ENCODE measurements at places on chromosomes 2 and 18. TPM values are rescaled to one million over a fixed set of nuclear protein-coding genes. Genes with fewer than 3 reads are reported as not detected.

DNA sequence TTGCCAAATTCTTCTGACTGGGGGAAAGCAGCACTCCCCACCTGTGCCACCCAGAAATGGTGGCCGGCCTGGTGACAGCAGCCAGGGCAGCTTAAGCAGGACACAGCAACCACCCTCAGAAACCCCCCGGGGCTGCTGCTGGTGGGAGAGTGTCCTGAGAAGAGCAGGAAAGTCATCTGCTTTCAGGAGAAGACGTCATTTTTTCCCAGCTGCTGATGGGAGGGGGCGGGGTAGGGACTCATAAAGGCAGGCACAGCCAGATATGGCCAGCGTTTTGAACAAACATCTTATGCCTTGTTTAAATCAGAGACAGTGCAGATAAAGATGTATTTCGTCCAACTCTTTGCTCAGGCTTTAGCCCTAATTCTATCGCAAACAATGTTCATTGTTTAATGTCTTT lies 139.5 kb downstream of the LRRC30 start:
- DNase-seq: no peak

- no peak for DNase-seq
Measured at GRCh38 chr2:162252153-162252552, 8.9 kb upstream of the FAP start.

DNA sequence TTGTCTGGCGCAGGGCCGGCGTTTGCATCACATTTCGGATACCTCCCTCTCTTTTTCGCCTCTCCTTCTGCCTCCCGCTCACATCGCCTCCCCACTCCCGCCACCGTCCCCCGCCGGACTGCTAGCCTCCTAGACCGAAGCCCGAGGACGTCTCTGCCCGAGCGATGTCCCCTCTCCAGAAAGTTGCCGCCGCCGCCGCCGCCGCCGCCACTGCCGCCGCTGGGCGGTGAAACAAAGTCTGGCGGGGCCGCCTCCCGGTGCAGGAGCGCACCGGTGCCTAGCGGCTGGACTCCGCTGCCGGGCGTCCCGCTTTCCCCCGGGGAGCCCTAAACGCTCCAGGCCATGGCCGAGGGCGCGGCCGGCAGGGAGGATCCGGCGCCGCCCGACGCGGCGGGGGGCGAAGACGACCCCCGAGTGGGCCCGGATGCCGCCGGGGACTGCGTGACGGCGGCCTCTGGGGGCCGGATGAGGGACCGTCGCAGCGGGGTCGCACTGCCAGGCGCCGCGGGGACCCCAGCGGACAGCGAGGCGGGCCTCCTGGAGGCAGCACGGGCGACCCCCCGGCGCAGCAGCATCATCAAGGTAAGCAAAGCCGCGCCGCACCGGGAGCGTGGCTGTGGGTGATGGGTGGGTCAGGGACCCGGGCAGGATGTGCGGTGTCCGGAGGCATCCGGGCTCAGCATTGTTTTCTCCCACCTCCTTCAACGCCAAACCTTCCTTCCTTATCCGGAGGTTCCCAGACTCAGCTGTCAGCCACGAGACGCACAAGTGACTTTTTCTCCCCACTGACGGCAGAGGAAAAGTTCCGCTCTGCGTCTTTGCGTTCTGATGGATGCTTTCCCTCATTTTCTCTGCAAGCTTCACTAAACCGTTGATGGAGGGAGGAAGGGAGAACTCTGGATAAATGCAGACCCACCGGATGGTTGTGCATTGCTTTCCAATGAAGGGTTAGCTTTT lies 643 bp downstream of the PLCL1 start:
- no peak for DNase-seq

GRCh38 chr18:9884090-9884489 lies 1.7 kb upstream of the TXNDC2 start:
- DNase-seq: no peak

GRCh38 chr2:232377319-232377718 lies 1.2 kb upstream of the ALPP start:
- no peak for DNase-seq

DNA sequence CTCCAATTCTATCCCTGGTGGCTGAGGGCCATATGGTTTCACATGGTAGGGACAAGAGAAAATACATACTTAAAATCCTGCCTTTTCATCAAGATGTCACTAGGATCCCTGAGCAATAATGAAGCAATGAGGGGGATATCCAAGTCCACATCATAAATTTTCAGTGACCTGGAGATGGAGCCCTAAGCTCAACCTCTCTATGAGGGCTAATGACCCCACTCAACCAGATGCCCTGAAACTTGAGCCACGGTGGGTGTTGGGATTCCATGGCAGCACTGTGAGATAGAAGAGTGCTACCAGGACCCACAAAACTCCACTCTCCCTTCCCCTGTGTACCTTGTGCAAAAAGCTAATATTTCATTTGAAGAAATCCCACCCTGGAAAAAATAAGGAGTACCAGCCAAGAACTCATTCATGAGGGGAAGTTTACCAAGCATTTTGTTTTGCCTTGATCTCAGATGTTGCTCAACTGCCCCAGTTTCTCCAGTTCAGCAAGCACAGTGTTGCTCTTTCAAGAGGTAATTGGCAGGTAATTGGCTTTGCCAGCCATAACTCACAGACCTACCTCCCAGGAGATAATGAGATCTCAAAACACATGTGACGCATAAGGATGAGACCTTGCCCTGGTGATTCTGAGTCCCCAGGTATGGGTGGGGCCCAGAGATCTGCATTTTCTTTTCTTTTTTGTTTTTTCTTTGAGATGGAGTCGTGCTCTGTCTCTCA lies 51.0 kb upstream of the TTC39C start:
- DNase-seq: no peak

OTOF gene
- polyA plus RNA-seq: 0.11 TPM

SOWAHC gene
- 19.8 TPM for polyA plus RNA-seq

PLEKHA3 gene
- 32.5 TPM for polyA plus RNA-seq

GAL3ST2 gene
- polyA plus RNA-seq: 0.22 TPM
